Activated naive CD8-positive, alpha-beta T cell treated with anti-CD3 and anti-CD28 coated beads, Interleukin-2, amount 10 ng/mL, durations not matched to agents 7 days and 5 days (primary cell): ENCODE measurements at places on chromosomes 11 and 22.
A peak's percentile ranks its signal among the peaks of the same experiment; 100 is the strongest.

DNA sequence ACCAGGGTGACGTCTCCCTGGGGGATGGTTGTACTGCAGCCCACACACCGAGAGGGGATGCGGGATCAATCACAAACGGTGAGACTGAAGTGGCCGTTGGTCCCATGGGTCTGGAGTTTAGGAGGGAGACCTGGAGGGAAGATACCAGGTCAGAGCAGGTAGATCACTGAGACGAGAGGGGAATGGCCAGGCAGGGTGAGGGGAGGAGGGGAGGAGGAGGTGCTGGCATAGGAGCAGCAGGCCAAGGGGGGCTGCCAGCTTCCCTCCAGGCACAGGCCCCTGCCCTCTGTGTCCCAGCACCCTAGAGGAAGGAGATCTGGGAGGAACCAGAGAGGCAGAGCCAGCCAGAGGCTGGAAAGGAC lies 7.0 kb downstream of the MAPK8IP2 start:
- DNase-seq = no peak

- no peak for DNase-seq
These were observed 40.8 kb downstream of the MORC2 start for GRCh38 chr22:30927806-30928205.

- no peak for DNase-seq
These were observed 775.2 kb downstream of the CNTN5 start for GRCh38 chr11:99795999-99796398.

- peak; percentile 71 for DNase-seq
These were observed 1.6 kb downstream of the PIM3 start for GRCh38 chr22:49962012-49962750.

- DNase-seq = no peak
These were observed 64.7 kb downstream of the MTNR1B start for GRCh38 chr11:93034031-93034722.

DNA sequence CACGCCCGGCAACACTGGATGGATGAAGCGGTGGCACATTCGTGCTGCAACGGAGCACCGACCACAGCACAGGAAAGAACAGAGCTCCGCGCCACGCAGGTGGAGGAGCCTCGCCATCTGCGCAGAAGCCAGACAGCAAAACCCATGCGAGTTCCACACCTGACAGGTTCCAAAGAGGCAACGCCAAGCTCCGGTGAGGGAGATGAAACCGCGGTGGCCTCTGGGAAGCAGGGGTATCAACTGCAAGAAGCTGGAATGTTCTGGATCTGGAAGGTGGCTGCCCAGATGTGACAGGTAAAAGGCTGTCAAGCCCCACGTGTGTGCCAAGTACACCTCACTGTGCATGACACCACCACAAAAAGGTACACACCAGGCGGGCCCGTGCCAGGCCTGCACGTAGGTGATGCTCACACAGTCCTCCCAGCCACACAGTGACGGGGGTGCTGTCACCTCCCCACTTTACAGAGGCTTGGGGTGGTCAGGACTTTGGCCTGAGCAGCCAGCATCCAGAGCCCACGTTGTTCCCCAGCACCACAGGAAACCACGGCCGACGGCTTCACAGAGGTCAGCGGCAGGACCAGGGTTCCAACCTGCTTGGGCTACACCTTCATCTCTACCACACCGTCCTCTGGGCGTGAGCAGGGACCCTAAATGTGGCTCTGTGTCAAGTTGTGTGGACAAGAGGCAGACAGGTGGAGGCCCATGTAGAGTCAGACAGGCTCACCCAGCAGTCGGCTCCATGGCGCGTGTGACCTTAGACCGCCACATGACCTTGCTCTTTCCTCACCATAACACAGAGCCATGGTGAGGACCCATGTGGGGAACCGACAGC lies 19.7 kb upstream of the EFCAB6 start:
- DNase-seq = no peak

- DNase-seq = no peak
These were observed 12.0 kb upstream of the DGKZ start for GRCh38 chr11:46335271-46335670.

- DNase-seq = no peak
These were observed 2.9 kb downstream of the POU2AF3 start for GRCh38 chr11:111301004-111301841.

DNA sequence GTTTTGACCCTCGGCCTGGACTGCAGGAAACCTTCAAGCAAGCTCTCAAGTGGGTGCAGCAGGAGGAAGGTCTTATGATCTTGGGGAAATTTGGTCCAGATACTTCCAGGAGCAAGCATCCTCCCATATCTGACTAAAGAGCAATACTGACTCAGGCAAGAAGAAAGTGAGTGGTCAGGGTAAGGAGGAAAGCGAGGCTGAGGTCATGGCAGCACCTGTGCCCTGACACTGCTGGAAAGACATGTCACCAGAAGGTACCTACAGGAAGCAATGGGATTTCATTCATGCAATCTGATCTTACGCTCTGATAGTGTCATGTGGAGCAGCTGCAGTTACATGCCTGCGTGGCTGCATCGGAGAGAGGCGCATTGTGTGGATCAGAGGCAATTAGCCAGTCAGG lies 6.5 kb upstream of the TOP3B start:
- no peak for DNase-seq

- DNase-seq = no peak
These were observed 47.8 kb downstream of the DDIAS start for GRCh38 chr11:82949352-82949751.

GRCh38 chr11:118841469-118842242 lies 42.0 kb upstream of the CXCR5 start:
- no peak for DNase-seq

- no peak for DNase-seq
These were observed 201.9 kb downstream of the DDX10 start for GRCh38 chr11:108866781-108867180.
